ENCODE measurements at places on chromosomes 1 and 21.
A peak's percentile ranks its signal among the peaks of the same experiment; 100 is the strongest.

GRCh38 chr21:42153046-42153686 lies 65.8 kb upstream of the ABCG1 start:
- no peak for DNase-seq

GRCh38 chr1:187415065-187415464 lies 586.3 kb downstream of the PLA2G4A start:
- no peak for DNase-seq

GRCh38 chr1:159882527-159882862 lies 17.5 kb downstream of the CFAP45 start:
- peak; percentile 80 for DNase-seq

DNA sequence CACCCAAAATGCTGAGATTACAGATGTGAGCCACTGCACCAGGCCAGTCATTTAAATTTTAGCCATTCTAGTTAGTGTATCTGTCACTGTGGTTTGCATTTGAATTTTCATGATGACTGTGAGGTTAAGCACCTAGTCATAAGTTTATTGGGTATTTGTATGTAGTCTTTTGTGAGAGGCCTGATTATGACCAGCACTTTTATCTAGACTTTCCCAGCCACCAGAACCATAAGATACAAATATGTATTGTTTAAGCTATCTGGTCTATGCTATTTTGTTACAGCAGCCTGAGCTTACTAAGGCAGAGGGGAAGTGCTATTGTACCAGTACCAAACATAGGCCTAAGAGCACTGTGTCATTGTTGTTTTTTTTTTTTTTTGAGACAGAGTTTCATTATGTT lies 19.9 kb upstream of the DNAJC6 start:
- DNase-seq = no peak

DNA sequence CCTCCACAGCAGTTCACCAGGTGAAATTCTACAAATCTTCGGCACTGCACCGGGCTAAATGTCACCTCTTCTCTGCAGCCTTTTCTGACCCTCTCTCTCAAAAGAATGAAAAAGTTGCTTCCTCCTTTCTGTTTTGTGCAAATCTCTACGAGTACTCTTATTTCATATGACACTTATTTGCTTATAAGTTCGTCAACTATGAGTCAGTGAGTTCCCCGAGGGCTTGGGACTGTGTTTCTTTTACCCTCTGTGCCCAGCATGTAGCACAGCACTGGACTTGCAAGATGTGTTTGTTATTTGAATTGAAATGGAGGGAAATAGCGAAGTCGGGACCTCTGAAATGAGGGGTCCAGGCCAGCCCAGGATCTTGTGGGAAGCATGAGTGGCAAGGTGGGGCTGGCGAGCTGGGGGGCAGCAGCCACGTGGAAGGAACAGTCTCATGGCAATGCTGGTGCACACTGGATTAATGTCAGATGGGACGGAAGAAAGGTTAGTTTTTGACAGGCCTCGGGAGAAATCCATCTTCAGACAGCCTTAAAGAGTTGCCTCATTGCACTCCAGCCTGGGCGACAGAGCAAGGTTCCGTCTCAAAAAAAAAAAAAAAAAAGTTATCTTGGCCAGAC lies 6.2 kb downstream of the SLC6A9 start:
- DNase-seq = peak; percentile 49

GRCh38 chr1:235336903-235337302 lies 8.5 kb downstream of the GGPS1 start:
- no peak for DNase-seq

DNA sequence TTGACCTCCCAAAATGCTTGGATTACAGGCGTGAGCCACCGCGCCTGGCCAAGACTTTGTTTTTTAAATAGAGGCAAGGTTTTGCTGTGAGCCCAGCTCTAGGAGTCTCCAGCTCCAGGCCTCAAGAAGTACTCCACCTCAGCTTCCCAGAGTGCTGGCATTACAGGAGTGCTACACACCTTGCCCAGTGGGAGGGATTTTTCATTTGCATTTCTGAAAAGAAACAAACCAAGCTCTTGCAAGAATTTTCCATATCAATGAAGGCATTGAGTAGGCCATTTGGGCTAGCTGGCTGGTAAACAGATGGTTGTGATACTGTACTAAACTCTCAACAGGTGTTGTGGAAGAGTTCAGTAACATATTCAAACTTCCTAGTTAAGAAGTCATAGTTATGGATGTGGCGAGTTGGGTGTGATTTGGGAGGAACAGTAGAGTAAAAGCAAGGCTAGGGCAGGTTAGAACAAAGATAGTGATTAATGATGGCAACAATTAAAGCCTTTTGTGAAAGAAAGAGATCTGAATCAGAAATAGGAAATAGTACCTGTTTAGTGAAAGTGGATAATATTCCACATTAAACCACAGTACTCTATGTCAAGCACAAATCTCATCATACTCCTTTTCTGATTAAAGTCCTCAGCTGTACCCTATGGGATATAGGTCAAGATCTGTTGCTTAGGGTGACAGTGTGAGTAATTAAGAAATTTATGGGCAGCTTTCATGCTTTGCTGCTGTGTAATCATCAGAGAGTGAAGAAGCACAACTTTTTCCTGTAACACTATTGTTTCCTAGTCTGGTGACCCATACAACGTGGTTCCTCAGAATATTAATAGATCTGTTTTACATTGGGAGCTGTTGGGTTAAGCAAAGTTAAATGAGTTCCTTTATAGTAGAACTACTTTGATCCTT lies 10.7 kb downstream of the AKIRIN1 start:
- no peak for DNase-seq

GRCh38 chr1:53614231-53615021 lies 124.5 kb downstream of the GLIS1 start:
- no peak for DNase-seq

DNA sequence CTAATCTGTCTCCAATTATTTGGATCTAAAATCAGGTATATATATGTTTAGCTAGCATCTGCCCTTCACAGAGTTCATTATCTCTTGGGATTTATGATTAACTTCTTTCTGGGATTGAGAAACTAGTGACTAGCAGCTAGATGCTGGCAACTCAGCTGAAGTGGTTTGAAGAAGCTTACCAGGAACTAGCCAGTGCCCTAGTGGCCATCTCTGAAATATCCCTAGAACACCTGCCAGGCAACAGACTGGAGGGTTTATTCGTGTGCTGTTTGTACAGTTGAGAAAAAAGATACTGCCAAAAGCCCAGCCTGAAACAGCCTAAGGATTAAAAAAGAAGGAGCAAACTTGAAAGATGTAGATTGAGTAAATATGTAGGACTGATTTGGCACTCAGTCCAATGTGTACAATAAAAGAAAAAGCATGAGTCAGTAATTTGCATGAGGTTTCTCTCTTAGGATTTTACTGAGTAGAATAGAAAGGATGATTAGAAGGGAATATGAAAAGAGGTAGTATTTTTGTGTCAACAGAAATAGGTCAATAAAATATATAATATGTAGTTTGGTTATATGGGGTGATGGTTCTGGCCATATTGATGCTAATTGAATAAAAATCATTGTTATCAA lies 1144.6 kb upstream of the ADGRL2 start:
- no peak for DNase-seq

- no peak for DNase-seq
These were observed 175.4 kb downstream of the IGSF21 start for GRCh38 chr1:18282851-18283600.

GRCh38 chr1:178606839-178607238 lies 93.9 kb downstream of the TEX35 start:
- no peak for DNase-seq

GRCh38 chr1:51491166-51491981 lies 27.7 kb downstream of the EPS15 start:
- no peak for DNase-seq

DNA sequence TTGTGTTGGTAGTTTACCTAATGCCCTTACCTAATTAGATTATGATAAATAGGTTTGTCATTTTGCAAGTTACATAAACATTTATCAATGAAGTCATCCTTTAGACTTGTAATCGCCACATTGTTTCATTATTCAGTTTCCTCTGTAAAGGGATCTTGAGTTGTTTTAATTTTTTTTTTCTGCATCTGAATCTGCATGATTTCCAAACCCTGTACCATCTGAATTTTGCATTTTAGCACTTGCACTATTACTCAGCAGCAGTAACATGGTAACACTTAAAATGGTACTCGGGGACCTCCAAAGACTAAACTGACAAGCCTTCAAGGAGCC lies 12.4 kb downstream of the TARDBP start:
- no peak for DNase-seq

DNA sequence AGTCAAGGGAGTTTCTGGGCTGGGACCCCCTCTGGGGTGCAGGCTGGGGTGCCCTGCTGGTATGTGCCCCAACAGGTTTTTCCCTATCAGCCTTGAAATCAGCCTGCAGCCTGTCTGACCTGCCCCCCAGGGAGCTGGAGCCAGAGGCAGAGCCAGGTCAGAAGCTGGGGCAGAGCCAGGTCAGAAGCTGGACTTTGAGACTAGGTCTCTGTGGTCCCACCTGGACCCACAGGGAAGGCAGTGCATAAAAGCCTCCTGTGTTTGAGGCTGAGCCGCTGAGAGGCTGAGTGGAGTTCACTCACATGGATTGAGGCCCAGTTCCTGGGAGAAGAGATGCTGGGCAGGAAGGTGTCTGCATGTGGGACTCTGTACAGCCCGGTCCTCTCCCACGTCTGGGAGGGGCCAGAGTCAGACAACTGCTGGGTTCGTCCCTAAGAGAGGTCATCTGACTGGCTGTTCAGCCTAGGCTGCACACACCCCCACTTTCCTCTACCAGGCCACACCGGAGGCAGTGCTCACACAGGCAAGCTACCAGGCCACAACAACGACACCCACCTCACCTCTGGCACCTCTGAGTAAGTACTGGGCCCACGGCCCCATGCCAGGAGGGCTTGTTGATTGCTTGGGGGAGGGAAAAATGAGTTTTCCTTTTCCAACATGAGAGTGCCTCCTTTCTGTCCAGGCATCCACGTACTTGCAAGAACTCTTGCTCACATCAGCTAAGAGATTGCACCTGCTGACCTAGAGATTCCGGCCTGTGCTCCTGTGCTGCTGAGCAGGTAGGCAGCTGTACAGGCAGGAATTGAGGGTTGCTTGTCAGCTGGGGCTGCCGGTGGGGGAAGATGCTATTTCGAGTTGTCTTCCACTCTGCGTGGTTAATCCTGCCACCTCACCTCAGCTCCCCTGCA lies at the start of gene ANXA9:
TSS of gene ANXA9 (plus strand) at position 488 of the 908 bp plus-strand sequence. CDS start 814 bp downstream, outside the sequence.
- peak; percentile 73 for DNase-seq

DNA sequence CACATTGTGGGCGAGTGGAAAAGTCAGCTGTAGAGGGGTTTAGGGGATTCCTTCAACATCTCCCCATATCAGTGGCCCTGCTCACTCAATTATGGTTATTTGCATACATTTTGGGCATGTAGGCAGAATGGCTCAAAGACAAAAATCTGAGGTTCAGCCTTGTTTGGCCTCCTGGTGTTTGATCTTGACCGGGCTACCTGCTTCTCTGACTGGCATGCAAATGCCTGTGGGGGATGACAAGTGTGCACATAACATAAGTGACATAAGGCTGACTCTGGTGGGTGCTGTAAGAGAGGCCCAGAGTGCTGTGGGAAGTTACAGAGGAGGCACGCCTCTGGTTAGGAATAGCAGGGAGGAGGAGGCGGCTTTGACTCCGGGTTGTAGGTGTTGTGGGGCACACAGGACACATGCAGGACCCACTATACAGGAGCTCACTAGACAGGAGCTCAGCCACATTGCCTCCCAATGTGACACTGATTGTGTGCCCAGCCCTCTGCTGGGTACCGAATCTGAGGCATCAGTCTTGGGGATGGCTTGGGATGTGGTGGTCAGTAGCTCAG lies 29.4 kb upstream of the IL19 start:
- DNase-seq = no peak

DNA sequence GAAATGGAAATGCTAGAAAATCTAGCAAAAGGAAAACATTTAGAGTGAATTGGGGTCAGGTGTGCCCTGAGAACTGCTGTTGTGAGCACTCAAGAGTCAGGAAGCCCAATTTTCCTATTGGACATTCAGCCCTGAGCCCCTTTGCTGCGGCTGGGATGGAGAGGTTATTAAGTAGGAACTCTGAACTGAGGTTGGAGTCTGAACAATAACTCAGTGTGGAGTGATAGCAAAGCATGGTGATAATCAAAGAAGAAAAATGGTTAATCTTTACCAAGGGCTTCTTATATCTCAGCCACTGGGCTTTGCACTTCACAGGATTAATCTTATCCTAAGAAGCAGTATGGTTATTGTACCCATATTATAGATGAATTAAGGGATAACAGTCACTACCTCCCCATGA lies 52.0 kb downstream of the TMCO4 start:
- DNase-seq = no peak

- DNase-seq = no peak
These were observed 62.1 kb downstream of the B3GALT5 start for GRCh38 chr21:39674801-39675200.
